ENCODE measurements at places on chromosomes 4 and X. TPM values are rescaled to one million over a fixed set of nuclear protein-coding genes. Genes with fewer than 3 reads are reported as not detected.

The APBB2 gene
- total RNA-seq, result 138 TPM

GRCh38 chr4:27701606-27702005, 841.0 kb downstream of the STIM2 start:
- DNase-seq, result no peak

- DNase-seq, result no peak
These were observed 6.4 kb upstream of the ZNF674 start for GRCh38 chrX:46551494-46552128.

The IL9R gene
- total RNA-seq, result 0.07 TPM

DNA sequence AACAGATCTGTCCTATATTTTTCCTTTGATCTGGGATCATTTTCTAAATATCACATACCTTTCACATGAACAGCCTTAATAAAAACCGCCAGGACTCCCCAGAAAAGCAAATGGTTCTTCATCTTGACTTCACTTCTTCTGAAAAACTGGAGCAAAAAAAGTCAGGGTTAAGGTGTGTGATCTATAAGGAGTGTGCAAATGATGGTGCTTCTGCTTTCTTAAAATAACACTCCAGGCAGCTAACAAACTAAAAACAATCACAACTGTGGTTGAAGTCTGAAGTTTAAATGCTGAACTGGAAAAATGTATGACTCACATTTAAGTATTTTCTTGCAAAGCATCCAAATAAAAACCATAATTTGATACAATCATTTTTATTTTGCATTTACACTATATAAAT, at the start of gene JCHAIN:
Gene JCHAIN, minus strand, starts transcription at position 140 of the 400 bp plus-strand sequence. Its CDS starts 18 bp downstream, at position 122.
- no peak for DNase-seq
